Uterine smooth muscle cell (primary cell): ENCODE measurements at places on chromosomes 3 and 15. TPM values are rescaled to one million over a fixed set of nuclear protein-coding genes. Genes with fewer than 3 reads are reported as not detected.

Gene NANOGP8
- total RNA-seq: not detected in 2 replicates

Gene PLOD2
- total RNA-seq: 149 and 317 TPM in 2 replicates

Gene SEMA7A
- 49.2 and 135 TPM in 2 replicates for total RNA-seq

Gene PLA1A
- total RNA-seq: 0.25 and 0.33 TPM in 2 replicates

Gene NME9
- 0.22 TPM in 1 of 2 replicates, not detected in the other for total RNA-seq

Gene PLSCR5
- total RNA-seq: not detected in 2 replicates

Gene MORC1
- not detected in 2 replicates for total RNA-seq

Gene GOLGA8M
- total RNA-seq: 0.44 and 2.5 TPM in 2 replicates

Gene SNTN
- not detected in 2 replicates for total RNA-seq

Gene GOLGA6A
- under 0.01 TPM in 1 of 2 replicates, not detected in the other for total RNA-seq
